Stimulated activated CD4-positive, alpha-beta T cell treated with anti-CD3 and anti-CD28 coated beads, Interleukin-1b, Interleukin-23, amount 100 ng/mL, for 48 hours (primary cell): ENCODE measurements at places on chromosomes 16 and 17.

- DNase-seq = peak; percentile 31
Observed at GRCh38 chr17:41863074-41863848, 2.0 kb downstream of the KLHL11 start.

GRCh38 chr17:29546830-29547229 lies 20.0 kb downstream of the ABHD15 start:
- no peak for DNase-seq

- DNase-seq = no peak
Observed at GRCh38 chr16:86834451-86835035, 256.2 kb downstream of the FOXL1 start.

DNA sequence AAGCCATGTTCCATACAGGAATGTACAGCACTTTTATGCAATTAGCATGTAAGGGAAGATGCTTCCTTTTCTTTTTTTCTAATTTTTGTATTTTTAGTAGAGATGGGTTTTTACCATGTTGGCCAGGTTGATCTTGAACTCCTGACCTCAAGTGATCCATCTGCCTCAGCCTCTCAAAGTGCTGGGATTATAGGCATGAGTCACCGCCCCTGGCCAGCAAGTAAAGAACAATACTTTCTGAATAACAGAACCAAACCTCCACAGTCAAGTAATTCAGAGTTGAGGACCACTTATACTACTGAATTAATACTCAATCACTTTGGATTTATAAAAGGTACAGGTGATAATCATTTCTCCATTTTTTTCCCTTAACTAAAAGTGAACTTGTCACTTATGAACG lies 13.0 kb downstream of the C16orf87 start:
- DNase-seq = no peak

DNA sequence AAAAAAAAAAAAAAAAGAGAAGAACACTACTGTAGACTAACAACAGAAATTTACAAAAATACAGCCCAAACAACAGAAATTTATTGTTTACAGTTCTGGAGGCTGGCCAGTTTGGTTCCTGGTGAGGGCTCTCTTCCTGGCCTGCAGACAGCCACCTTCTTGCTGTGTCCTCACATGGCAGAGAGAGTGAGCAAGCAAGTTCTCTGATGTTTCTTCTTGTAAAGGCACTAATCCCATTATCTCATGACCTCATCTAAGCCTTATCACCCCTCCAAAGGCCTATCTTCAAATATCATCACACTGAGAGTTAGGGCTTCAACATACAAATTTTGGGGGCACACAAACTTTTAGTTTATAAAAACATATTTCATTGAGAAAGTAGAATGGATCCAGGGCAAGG lies 7.3 kb downstream of the ARSG start:
- DNase-seq = no peak

DNA sequence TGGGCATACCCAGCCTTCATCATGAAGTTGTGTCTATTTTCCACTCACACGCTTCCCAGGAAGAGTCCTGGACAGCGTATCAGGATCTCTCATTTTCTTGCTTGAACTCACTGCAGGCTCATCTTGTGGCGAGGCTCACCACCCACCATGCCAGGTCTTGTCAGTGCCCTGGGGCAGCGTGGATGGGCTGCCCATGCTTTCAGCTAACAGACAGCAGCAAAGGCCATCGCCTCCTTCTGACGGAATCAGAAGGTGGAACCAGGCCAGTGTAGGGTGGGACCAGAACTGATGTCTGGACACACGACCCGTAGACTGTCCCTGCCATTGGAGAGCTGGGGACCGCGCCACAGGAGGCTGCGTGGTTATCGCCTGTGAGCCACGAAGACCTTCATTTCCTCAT lies 169.4 kb downstream of the FOXL1 start:
- DNase-seq = no peak

DNA sequence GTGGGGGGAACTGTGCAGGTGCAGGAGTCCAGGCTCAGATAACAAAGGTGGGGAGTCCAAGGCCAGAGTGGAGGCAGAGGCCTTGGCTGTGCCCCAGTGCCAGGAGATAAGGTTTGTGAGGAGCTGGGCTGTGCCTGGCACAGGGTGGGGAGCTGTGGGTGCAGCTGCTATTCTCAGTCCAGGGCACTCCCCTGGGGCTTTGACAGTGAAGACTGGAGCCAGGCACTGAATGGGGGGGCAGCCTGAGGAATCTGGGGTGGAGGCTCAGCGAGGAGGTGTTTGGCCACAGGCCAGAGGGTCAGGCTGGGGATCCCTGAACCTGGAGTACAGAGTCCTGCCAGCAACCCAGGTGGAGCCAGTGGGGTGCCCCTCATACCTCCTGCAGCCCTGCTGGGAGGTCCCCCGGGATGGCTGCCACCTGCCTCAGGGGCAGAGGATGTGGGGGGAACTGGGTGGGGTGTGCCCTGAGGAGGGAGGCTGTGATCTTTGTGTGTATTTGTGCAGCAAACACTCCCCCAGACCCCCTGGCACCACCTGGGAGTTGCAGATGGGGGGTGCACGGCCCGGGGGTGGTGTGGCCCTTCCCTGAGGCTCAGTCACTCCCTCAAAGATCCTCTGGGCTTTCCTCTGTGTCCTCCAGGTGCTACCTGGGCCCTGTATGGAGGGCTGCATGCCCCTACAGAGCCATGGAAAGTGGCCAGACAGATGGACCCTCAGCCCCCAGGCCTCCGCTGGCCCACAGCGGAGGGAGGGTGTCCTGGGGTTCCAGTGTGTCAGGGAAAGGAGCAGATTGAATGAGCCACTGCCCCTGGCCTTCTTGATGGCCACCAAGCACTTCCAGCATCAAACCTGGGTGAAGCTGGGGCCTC lies 44.5 kb upstream of the SMPD3 start:
- no peak for DNase-seq

DNA sequence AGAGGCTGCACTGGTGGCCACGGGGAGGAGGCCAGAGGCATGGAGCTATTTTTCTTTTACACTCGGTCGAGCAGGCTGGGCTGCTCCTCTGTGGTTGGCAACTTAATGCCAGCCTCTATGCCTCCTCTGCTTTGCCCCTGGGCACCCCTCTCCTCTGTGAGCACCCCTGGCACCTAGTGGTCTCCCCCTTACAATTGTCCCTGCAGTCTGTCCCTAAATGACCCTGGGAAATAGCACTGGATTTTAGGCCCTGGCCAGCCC lies 27.0 kb downstream of the LRRC75A start:
- no peak for DNase-seq

DNA sequence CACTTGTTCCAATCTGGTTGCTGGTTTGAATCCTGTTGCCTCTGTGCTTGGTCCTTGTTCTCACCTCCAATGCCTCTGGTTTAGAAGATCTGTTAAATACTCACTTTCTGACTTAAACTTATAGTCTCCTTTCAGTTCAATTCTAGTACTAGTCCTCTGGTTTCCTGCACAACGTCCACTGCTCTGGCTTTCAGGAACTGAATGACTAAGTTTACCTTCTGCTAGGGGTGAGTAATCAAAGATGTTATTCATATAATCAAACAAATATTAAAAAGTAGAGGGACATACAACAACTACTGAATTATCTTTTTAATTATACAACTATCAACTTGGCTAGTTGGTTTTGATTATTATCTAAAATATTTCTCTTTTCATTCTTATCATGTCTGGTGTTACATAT lies 496.4 kb upstream of the TOM1L1 start:
- no peak for DNase-seq

DNA sequence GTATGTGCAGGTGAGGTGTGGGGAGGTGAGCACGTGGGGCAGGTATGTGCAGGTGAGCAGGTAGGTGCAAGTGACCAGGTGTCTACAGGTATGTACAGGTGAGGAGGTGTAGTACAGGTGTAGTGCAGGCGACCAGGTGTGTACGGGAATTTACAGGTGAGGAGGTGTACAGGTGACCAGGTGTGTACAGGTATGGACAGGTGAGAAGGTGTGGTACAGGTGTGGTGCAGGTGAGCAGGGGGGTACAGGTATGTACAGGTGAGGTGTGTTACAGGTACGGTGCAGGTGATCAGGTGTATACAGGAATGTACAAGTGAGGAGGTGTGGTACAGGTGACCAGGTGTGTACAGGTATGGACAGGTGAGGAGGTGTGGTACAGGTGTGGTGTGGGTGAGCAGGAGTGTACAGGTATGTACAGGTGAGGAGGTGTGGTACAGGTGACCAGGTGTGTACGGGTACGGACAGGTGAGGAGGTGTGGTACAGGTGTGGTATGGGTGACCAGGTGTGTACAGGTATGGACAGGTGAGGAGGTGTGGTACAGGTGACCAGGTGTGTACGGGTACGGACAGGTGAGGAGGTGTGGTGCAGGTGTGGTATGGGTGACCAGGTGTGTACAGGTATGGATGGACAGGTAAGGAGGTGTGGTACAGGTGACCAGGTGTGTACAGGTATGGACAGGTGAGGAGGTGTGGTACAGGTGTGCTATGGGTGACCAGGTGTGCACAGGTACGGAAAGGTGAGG lies 12.8 kb upstream of the DBNDD1 start:
- no peak for DNase-seq

DNA sequence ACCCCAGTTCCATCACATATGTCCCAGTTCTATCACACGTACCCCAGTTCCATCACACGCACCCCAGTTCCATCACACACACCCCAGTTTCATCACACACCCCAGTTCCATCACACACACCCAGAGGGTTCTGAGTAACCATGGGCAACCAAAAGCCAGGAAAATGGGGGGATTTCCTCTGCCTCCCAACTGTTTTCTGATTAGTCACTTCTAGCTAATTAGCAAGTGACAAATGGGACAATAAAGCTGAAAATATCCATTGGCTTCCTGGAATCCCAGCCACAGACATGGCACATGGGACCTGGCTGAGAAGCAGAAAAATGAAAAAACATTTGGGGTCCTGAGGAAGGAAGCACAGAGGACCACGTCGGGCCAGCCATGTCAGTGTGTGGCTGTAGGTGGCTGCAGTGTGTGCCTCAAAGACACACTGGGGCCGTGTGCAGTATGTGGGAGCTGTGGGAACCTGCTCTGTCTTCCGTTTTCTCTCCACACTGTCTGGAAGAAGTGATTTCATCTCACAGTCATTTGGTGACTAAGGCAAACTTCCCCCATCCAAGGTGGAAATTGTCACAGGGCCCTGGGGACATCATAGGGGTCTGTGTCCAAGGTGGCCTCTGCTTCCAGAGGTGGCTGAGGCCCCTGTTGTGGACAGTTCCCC lies 106.7 kb downstream of the CMIP start:
- no peak for DNase-seq

DNA sequence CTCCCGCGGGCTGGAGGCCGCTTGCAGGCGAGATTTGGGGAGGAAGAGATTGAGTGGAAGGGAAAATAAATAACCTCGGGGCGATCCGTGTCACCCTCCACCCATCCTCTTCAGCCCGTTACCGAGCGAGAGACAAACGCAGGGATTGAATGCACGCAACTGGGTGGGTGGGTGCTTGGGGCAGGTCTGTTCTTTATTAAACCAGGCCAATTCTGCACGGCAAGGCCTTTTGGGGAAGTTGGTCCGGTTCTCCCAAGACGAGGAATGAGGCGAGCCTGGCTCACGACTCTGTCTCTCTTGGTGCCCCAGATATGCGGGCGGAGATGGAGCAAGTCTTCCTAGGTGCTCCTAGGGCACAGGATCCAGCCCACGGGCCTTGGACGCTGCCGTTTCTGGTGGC lies 396 bp upstream of the HOXB7 start:
- no peak for DNase-seq

GRCh38 chr17:5381542-5381941 lies 37.9 kb downstream of the NUP88 start:
- no peak for DNase-seq

DNA sequence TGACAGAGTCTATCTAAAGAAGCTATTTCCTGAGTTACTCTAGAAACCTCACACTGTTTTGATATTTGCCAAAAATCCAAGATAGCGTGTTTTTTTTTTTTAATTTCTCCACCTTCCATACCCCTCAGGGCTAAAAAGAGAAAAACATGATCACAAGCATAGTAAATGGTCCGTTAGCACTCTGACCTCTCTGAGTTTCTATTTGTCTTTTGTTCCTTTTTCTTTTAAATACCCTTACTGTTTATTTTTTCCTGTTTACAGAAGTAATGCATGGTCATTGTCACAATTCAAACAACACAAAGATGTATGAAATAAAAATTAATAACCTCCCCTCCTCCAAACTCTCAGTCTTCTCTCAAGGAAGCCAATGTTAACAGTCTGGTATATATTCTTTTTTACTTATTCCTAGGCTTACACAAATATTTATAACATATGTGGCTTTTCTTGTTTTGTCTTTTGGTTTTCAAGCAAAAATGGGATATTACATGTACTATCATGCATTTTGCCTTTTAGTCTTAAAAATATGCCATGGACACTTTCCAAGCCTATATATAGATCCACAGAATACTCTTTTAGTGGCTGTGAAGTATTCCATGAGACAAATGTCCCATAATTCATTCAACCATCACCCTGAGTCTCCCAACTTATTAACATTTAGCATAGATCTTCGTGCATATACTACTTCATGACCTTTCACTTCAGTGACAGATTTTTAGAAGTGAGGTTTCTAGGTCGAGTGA lies 3.1 kb downstream of the SKAP1 start:
- DNase-seq = no peak

- no peak for DNase-seq
Observed at GRCh38 chr16:57999971-58000705, at the start of gene ZNF319. ZNF319 (minus strand) TSS chr16:58000672; CDS start chr16:57998265, 2,407 bp downstream.

DNA sequence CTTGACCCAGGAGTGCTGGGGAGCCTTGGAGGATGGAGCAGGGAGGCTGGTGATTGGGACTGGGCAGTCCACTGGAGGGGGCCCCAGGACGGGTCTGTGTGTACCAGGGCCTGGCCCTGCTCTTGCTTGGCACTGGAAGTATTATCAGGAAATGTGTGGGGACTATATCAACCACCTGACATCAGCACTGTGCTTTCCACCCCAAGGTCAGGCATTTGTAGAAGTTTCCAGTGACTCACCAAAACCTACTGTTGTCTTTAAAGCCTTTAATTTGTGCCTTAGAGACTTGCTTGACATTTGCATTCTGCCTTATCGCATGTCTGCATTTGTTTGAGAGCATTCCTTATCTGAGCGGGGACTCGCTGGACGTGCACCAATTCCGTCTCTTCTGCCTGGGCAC lies 323.1 kb downstream of the FOXL1 start:
- no peak for DNase-seq

GRCh38 chr17:78921437-78921971 lies 3.7 kb downstream of the TIMP2 start:
- no peak for DNase-seq

DNA sequence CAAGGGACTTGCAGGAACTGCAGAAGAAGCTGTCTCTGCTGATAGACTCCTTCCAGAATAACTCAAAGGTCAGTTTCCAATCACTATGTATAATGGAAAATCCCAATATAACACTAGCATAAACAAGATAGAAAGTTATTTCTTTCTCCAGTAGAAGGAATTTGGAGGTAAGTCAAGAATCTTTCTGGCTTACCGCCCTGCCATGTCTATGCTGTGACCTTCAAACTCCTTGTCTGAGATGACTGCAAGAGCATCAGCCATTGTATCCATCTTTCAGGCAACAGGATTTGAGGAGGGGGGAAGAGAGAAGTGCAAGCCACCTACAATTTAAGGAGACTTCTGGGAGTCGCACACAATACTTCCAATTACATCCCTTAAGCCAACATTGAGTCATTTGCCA lies 2.7 kb downstream of the LDAF1 start:
- no peak for DNase-seq

DNA sequence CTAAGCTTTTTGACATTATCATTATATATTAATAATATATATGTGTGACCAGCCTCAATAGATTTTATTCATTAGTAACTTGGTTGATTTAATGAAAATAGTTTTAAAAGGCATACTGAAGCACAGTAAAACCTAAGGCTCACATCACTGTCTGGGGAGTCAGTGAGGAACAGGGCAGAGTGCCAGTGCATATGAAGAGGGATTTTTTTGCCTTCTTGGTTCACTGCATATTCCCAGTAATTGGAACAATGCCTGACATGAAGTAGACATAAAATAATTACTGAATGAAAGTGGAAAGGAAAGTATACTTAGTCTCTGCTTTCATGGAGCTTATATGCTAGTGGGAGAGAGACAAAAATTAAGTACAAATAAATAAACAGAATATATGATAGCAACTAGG lies 81.1 kb downstream of the FTO start:
- DNase-seq = no peak
